Large intestine (tissue), 12 donors: ENCODE measurements at places on chromosomes 7 and 10. TPM values are rescaled to one million over a fixed set of nuclear protein-coding genes. Genes with fewer than 3 reads are reported as not detected.

- no peak for DNase-seq
Observed at GRCh38 chr7:150435047-150435389, 15.4 kb upstream of the GIMAP8 start.

Gene SRGN
- polyA plus RNA-seq = 34.5 TPM

- DNase-seq = peak; percentile 35
Observed at GRCh38 chr7:22864855-22865601, 42.4 kb upstream of the TOMM7 start.

DNA sequence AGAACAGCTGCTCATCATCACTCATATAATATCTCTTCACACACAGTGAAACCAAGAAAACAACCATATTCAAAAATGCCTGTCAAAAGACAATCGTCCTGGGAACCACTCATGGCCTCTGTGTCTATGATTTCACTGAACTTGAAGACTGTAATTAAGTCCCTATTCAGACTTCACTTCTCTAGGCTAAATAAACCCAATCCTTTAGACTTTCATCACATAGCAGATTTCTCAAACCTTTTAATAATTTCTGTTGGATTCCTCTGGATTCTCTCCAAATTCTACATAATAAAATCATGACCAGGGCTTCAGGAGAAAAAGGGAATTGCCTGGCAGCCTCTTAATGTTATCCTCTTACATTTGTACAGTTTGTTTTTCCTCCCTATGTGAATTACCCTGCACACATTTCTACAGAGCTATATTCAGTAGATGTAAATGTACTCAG, 201.1 kb downstream of the LRRN3 start:
- DNase-seq = no peak

- DNase-seq = no peak
Observed at GRCh38 chr10:95741807-95742467, 14.0 kb upstream of the ENTPD1 start.

GRCh38 chr7:390761-391410, 100.9 kb downstream of the FOXL3 start:
- DNase-seq = no peak
